Cardiac septum (tissue), 1 donor: ENCODE measurements at places on chromosomes 3 and 15.
A peak's percentile ranks its signal among the peaks of the same experiment; 100 is the strongest.

GRCh38 chr3:67484085-67484484, 170.3 kb downstream of the SUCLG2 start:
- no peak for DNase-seq

DNA sequence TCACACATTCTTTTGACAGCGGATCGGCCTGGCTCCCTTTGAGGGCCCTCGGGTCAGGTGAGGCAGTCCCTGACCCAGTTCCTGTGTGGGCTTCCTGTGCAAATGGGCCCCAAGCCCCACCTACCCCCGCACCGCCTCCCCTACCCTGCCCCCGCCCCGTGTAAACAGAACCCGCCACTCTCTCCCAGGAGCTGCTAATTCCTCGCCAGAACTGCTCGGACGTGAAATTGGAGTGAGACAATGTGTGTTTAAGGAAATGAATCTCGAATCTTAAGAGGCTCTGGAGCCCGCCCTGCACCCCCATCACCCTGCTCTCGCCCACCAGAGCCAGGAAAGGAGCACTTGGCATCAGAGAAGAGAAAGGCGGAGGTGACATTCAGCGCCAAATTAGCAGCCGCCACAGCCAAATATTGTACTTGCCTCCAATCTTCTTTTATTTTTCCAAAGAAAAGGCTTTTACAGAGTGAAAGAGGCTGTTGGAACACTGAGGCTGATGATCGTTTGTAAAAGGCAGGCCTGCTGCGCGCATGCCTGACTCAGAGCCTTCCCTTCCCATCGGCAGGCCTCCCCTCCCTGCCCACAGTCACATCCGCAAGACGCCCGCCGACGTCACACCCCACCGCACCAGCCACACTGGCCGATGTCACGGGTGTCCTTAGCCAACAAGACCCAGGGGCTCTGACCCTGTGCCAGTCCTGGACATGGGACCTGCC, 53.1 kb downstream of the CACNA2D2 start:
- DNase-seq, result no peak

GRCh38 chr3:41893977-41894376, 67.9 kb downstream of the ULK4 start:
- DNase-seq, result no peak

- no peak for DNase-seq
These were observed 40.3 kb upstream of the ZCWPW2 start for GRCh38 chr3:28308196-28308595.

DNA sequence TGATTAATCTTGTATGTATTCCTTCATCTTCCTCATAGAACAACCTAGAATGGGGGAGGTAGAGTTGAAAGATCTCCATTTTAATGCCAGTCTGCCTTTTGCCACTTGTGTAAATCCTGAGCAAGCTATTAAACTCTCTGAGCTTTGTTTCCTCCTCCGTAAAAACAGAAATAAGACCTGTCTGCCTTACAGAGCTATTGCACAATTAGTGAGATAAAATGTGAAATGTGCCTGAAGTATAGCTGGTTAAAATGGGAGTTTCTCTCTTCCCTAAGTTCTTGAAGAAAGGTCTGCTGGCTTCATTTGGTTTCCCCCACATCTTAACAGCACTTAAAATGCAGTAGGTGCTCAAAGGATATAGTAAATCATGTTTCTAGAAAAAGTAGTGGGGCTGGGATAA, 19.0 kb downstream of the ALDH1A2 start:
- DNase-seq, result no peak

GRCh38 chr15:96849271-96849900, 518.9 kb downstream of the NR2F2 start:
- no peak for DNase-seq

- no peak for DNase-seq
These were observed 983.4 kb downstream of the ROBO2 start for GRCh38 chr3:78023257-78023656.

- peak; percentile 89 for DNase-seq
These were observed 1.3 kb downstream of the SLC6A6 start for GRCh38 chr3:14403619-14404155.

DNA sequence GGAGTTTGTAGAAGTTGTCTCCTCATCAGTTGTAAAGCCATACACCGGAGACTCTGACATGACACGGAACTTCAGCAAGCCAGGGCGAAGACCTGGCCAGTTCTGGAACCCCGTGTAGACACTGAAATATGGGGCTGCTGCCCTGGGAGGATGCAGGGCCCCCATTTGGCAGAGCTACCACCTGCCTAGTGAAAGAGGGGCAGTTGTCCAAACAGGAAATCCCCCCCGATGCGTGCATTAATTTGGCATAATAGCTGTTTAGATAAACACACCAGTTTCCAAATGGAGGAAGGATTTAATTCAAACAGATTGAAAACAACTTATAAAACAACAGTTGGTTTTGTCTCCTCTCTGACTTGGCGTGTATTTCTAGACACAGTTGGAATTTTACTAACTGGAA, 357.2 kb downstream of the GABRG3 start:
- DNase-seq, result no peak

DNA sequence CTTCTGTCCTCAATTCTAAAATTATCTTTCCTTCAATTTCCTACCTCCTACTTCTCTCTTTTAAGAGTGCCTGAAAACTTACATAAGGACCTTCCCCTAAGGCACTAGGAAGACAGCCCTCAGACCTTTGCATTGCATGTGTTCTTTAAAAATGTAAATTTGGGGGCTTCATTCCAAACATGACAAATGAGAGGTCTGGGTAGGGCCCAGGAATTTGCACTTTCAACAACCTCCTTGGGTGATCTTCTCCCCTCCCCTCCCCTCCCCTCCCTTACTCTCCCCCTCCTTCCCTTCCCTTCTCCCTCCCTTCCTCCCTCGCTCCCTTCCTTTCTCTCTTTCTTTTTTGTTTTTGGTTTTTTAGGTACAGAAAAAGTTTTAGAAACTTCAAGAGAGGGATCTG, 18.7 kb downstream of the USF3 start:
- DNase-seq, result no peak
